ENCODE measurements at places on chromosomes 4 and X. TPM values are rescaled to one million over a fixed set of nuclear protein-coding genes. Genes with fewer than 3 reads are reported as not detected.

Gene STK32B
- total RNA-seq, result 0.50 TPM

Gene C4orf51
- not detected for total RNA-seq

Gene SMAD1
- total RNA-seq, result 47.6 TPM

Gene SLC49A3
- 15.5 TPM for total RNA-seq

Gene NKX3-2
- 1.2 TPM for total RNA-seq

Gene DKK2
- 1.8 TPM for total RNA-seq

Gene GATA1
- not detected for total RNA-seq

Gene GAGE12F
- total RNA-seq, result not detected

Gene ZFP92
- under 0.01 TPM for total RNA-seq

Gene SYP
- total RNA-seq, result 0.87 TPM

Gene SPOCK3
- 0.17 TPM for total RNA-seq

Gene ANTXR2
- 133 TPM for total RNA-seq

Gene NLRP2B
- not detected for total RNA-seq

Gene PRRG3
- total RNA-seq, result 4.6 TPM

Gene ZNF718
- 5.1 TPM for total RNA-seq

Gene GTPBP6
- total RNA-seq, result 47.0 TPM

Gene SLC10A4
- 0.15 TPM for total RNA-seq

Gene BMP3
- under 0.01 TPM for total RNA-seq

Gene PNMA6F
- total RNA-seq, result not detected

Gene POF1B
- total RNA-seq, result not detected

Gene NDUFB11
- 63.6 TPM for total RNA-seq

Gene TMEM144
- total RNA-seq, result 6.8 TPM

Gene FAM9B
- total RNA-seq, result not detected

Gene APOO
- 7.1 TPM for total RNA-seq

Gene NELFA
- 19.4 TPM for total RNA-seq

Gene COX7B2
- total RNA-seq, result not detected

Data from smooth muscle cell of trachea (primary cell).